ENCODE measurements at places on chromosomes 6 and 20.

DNA sequence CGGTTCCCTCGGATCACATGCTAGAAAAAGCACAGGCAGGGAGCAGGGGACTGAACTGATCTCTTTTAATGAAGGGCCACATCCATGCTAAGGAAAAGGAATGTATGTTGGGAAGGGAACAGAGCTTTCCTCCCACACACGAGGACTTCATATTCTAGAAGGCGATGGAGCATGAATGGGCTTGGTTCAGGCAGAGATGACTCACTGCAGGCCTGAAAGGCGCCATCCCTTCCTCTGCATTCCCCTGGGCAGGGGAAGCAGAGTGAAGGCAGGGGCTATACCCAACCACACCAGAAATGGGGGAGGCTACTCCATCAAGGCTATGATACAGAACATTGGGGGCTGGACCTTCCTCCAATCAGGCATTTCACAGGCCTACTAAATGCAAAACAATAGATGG, 30.6 kb downstream of the ELMO2 start:
- peak; percentile 65 for DNase-seq

- no peak for DNase-seq
These were observed 464.0 kb upstream of the CDH4 start for GRCh38 chr20:60788070-60788469.

DNA sequence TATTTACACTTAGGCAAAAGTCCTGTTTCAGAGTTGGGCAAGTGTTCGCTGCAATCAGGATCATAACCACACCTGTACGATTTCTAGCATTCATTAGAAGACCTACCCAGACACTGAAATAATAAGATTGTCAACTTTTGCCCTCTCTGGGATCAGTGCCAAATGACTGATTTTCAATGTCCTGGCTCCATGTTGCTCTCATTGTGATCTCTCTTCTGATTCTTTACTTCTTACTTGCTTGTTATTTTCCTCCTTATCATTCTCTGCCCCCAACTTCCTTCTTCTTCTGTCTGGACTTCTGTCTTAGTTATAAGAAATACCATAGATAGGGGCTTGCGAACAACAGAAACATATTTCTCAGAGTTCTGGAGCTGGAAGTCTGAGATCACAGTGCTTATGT, 94.4 kb upstream of the BMP2 start:
- DNase-seq: no peak

- DNase-seq: no peak
These were observed 10.9 kb upstream of the MRS2 start for GRCh38 chr6:24391756-24392405.

- DNase-seq: no peak
These were observed 194.5 kb upstream of the THEMIS start for GRCh38 chr6:128095362-128095761.

- DNase-seq: peak; percentile 49
These were observed 601.9 kb downstream of the HTR1B start for GRCh38 chr6:76861403-76861802.

GRCh38 chr6:163809364-163809763, 394.8 kb downstream of the QKI start:
- no peak for DNase-seq

- peak; percentile 36 for DNase-seq
These were observed 34.2 kb upstream of the GFRAL start for GRCh38 chr6:55293116-55293515.

DNA sequence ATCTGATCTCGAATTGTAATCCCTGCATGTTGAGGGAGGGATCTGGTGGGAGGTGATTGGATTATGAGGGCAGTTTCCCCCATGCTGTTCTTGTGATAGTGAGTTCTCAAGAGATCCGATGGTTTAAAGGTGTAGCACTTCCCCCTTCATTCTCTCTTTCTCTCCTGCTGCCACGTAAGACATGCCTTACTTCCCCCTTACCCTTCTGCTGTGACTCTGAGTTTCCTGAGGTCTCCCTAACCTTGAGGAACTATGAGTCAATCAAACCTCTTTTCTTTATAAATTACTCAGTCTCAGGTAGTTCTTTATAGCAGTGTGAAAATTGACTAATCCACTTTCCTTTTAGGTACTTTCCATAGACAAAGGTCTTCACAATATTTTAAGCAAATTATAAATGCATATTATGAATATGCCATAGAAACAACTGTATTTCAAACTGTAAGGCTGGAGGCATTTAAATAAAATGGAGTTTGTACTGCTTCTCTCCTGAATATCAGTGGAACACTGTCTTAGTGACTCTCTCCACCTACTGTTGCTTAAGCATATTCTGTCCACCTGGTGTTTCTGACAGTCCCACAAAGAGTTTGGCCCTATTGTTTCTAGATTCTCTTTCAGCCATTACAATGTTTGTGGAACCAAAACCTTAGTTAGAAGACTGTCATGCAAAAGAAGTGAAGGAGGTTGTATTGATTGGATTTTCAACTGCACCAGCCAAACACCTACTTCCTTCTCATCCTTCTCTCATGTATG, 24.3 kb upstream of the IL17A start:
- no peak for DNase-seq

GRCh38 chr6:125674230-125674629, 75.2 kb upstream of the HEY2 start:
- DNase-seq: no peak

DNA sequence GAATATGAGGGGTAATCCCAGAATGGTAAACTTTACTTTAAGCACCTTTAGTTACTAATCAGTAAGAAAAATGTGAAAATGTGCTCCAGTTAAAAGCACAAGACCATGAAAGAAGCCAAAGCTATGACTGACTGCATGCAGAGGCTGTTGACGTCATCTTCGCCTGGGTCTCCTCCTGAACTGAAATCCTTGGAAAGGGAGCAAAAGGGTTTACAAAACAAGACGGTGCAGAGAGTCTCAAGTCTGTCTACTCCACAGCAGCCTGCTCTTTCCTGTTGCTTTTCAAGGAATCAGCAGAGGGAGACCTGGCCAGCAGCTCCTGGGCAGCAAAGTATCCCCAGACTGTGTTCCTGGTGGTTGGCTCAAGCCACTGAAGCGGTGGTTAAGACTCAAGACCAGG, 10.2 kb downstream of the FKBP1A start:
- no peak for DNase-seq

GRCh38 chr20:23569570-23569969, 1.3 kb upstream of the CST9L start:
- DNase-seq: no peak

GRCh38 chr20:53693262-53693871, 99.7 kb upstream of the ZNF217 start:
- no peak for DNase-seq

GRCh38 chr6:26553635-26554446, 15.7 kb downstream of the HMGN4 start:
- peak; percentile 91 for DNase-seq

- peak; percentile 21 for DNase-seq
These were observed 902 bp downstream of the ZNF337 start for GRCh38 chr20:25695532-25696370.

Data from epithelial cell of esophagus (primary cell).